ENCODE measurements at places on chromosomes 4 and X. TPM values are rescaled to one million over a fixed set of nuclear protein-coding genes. Genes with fewer than 3 reads are reported as not detected.

Gene SLC7A11
- 17.3 TPM for total RNA-seq

Gene NUP62CL
- total RNA-seq, result 15.8 TPM

Gene RHOXF2
- total RNA-seq, result not detected

Gene TMEM144
- total RNA-seq, result 3.4 TPM

Gene SLC38A5
- 0.26 TPM for total RNA-seq

Gene ELF4
- 28.2 TPM for total RNA-seq

Gene ADGRG4
- not detected for total RNA-seq

Gene GAGE12E
- not detected for total RNA-seq

Gene PNMA5
- total RNA-seq, result not detected

Gene STBD1
- total RNA-seq, result 10.1 TPM

Measured in A549 treated with GW870086 at 1 μM for 4 hours (cell line).